ENCODE measurements at places on chromosomes 6 and 20. TPM values are rescaled to one million over a fixed set of nuclear protein-coding genes. Genes with fewer than 3 reads are reported as not detected.
A peak's percentile ranks its signal among the peaks of the same experiment; 100 is the strongest.

PTK7 gene
- 0.82 TPM for total RNA-seq

MATN4 gene
- not detected for total RNA-seq

PRND gene
- not detected for total RNA-seq

ZNF451 gene
- 71.9 TPM for total RNA-seq

BPIFB1 gene
- not detected for total RNA-seq

SASH1 gene
- 0.49 TPM for total RNA-seq

NT5E gene
- 5.8 TPM for total RNA-seq

TINAG gene
- total RNA-seq, result not detected

CYP39A1 gene
- not detected for total RNA-seq

GCLC gene
- 27.1 TPM for total RNA-seq

SLC13A3 gene
- 0.47 TPM for total RNA-seq

TSHZ2 gene
- 1.5 TPM for total RNA-seq

OTOR gene
- total RNA-seq, result not detected

LINC00237 gene
- total RNA-seq, result 0.17 TPM

- no peak for DNase-seq
Observed at GRCh38 chr6:63306420-63306819, 13.4 kb downstream of the LGSN start.

GRCh38 chr20:62758226-62758912 is 37.9 kb upstream of the MRGBP start:
- DNase-seq, result no peak

- no peak for DNase-seq
Observed at GRCh38 chr20:49831022-49831769, 18.6 kb downstream of the SLC9A8 start.

DNA sequence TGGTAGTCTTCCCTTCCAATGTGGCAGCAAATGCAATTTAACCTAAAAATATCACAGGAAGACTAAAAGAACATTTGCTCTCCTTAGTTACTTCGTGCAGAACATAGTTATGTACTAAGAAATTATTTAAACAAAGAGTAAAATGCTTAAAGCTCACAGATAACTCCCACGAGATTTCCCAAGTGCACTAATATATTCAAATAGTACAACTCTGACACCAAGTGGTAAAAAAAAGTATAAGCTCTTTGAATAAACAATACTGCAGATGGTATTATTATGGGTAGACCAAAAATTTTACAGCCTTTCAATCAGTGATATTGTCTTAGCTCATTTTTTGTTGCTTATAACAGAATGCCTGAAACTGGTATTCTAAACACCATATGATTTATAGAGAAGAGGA is 52.8 kb upstream of the FILIP1 start:
- no peak for DNase-seq

DNA sequence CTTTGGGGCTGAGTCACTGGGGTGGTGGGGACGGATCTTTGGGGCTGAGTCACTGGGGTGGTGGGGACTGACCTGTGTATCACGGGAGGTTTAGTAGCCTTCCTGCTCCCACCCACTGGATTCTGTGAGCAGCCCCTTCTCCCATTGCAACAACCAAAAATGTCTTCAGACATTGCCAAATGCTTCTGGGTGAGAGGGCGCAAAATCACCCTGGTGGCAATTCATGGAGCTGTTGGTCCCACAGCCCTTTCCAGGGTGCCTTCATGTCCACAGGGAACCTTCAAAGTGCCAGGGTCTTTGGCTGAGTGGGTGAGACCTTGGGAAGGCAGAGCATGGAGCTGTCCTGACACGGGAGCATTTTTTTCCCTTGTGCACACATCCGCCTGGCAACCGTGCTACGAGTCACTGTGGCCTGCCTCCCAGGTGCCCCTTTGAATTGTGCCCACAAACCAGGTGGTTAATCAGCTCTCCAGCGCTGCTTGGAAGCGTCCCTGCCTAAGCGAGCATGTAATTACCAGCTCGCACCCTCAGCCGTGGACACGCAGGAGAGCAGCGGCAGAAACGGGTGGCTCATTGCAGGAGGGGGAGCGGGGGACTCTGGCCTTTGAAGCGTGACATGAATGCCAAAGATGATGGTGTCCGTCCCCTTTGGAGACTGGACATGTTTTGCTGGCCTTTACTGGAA is 27.4 kb upstream of the APCDD1L start:
- no peak for DNase-seq

GRCh38 chr20:62165762-62166399 is 16.9 kb upstream of the MTG2 start:
- no peak for DNase-seq

- no peak for DNase-seq
Observed at GRCh38 chr6:119683031-119683430, 333.5 kb upstream of the MAN1A1 start.

- DNase-seq, result no peak
Observed at GRCh38 chr6:55997223-55997874, 122.0 kb upstream of the BMP5 start.

GRCh38 chr6:123659960-123660748 is 23.4 kb upstream of the TRDN start:
- DNase-seq, result no peak

- DNase-seq, result no peak
Observed at GRCh38 chr6:22332711-22333110, 35.9 kb upstream of the PRL start.

DNA sequence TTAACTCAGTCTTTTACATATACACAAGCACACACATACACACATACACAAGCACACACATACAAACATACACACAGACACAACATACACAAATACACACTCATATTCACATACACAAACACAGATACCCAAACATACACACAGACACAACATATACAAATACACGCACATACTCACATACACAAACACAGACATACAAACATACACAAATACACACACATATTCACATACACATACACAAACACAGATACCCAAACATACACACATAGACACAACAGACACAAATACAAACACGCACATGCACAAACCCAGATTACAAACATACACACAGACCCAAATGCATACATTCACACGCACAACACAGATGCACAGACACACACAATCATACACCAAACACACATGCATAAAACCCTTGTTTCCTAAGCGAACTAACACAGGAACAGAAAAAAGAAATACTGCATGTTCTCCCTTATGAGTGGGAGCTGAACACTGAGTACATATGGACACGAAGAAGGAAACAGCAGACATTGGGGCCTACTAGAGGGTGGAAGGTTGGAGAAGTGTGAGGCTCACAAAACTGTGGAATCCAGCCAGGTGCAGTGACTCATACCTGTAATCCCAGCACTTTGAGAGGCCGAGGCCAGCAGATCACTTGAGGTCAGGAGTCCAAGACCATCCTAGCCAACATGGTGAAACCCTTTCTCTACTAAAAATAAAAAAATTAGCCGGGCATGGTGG is 34.2 kb downstream of the PIM1 start:
- no peak for DNase-seq

DNA sequence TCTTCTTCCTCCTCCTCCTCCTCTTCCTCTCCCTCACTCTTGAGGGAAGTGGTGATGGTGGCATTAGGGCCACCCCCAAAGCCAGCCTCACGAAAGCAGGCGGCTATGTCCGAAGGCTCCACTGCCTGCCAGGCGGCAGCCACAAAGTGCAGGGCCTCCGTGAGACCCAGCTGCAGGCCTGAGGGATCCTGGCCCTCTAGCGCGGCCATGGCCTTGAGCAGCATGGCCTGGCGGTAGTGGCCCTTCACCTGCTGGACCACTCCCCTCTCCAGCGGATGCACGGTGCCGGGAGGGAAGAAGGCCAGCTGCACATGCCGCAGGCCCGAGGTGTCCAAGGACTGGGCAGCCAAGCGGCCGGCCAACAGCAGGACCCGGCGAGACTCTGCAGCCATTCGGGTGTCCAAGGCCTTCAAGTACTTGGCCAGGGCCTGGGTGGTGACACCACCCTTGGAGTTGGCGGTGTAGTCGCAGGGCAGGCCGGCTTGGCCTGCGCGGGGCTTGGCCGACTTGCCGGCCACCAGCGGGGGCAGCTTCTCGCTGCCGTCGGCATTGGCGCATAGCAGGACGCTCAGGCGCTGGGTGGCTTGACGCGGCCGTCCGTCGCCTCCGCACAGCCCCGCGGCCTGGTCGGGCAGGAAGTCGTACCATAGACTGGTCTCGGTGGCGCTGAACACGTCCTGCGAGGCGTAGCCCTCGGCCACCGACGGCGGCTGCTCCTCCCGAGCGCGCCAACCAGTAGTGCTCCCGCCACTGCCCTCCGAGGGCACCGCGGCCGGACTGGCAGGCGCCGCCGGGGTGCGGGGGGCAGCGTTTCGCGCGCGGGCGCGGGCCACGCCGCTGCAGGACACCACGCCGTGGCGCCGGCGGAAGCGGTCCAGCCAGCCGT is 1.1 kb downstream of the CENPB start:
- DNase-seq, result no peak

DNA sequence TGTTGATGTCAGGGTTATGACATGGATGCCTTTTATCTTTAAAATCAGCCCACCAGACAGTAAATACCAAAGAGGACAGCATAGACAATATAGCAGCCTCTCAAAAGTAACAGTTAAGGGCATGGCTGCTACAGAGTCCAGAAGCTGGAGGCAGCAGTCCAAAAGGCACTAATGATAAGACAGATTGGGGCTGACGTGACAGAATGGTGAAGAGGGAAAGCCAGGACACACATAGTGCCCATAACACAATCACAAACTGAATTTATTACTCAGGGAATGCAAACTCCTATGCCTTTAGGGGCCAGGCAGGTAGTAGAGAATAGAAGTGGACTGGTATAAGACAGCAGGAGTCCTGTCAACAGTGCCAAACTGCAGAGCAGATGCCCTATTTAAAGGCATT is 40.7 kb downstream of the TP53INP2 start:
- no peak for DNase-seq

GRCh38 chr6:26624557-26624956 is 27.8 kb downstream of the ABT1 start:
- DNase-seq, result no peak

GRCh38 chr6:28944412-28944865 is 20.7 kb upstream of the TRIM27 start:
- DNase-seq, result peak; percentile 33

DNA sequence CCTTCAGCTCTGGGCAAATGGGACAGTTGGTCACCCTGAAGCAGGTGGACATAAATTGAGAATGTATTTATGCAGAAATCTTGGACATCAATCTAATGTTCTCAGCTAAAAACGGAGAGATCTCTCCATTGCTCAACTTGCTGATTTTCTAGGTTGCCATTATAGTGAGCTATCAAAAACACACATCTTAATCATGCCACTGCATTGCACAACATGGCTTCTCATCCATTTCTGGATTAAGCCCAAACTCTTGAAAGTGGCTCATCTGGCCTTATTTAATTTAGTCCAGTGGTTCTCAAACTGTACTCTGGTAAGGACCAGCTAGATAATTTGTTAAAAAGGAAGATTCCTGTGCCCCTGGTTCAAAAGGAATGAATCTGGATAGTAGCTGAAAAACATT is 324.9 kb upstream of the CITED2 start:
- DNase-seq, result no peak

DNA sequence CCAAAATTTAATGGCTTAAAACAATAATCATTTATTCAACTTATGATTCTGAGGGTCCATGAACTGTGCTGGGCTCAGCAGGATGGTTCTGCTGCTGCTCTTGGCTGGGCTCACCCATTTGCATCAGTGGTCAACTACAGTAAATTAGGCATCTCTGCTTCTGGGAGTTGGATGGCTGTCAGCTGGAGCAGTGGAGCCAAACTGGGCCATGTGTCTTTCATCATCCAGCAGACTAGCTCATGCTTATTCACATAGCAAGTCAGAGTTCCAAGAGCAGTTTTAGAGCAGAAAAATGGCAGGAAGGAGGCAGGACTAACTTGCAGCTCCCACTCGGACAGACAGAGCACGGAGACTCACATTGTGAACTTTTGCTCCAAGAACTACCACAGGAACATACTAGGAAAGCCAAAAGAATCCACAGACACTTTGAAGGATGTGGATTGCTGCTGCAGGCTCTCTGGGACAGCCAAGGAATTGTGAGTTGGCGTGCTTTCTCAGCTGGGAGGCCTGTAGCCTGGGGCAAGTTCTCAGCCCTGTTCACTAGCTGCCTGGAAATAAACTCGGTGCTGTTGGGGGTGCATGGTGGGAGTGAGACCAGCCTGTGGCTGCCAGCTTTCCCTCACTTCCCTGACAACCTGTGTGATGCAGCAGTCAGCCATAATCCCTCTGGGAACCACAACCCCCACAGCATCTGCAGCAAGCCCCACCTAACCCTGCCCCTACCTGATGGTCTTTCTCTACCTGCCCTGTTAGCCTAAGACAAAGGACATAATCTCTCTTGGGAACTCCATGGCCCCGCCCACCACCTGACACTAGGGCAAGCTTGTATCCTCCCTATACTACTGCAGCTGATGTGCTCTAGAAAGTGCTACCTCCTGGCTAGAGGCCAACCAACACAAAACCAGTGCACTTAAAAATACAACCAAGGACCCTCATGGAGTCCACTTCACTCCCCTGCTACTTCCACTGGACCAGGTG is 129.0 kb downstream of the JPH2 start:
- DNase-seq, result no peak

DNA sequence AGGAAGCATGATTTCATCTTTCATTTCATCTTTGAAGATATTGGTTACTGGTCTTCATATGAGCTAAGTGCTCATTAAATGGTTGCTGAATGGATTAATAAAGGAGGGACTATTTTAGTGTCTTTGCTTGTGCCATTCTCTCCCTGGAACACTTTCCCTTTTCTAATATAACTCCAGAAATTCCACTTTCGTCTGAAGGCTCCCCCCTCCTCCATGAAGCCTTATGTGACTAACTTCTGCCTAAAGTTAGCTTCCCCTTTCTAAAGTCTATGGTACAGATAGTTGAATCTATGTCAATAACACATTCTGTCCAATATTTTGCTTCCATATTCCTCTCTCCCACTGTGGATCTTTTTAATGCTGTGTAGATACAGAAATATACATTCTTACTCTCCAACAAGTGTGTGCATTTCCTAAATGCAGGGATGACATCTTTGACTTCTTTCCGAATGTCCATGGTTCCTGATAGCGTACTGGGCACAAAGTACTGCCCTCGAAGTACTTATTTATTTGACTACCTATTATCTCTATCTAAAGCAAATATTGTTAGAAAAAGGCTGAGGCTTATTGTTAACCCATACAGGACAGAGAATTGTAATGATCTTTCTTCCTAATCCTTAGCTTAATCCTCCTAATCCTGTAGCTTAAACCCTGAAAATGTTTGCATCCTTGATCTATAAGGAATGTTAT is 84.7 kb upstream of the ELOVL5 start:
- DNase-seq, result no peak

DNA sequence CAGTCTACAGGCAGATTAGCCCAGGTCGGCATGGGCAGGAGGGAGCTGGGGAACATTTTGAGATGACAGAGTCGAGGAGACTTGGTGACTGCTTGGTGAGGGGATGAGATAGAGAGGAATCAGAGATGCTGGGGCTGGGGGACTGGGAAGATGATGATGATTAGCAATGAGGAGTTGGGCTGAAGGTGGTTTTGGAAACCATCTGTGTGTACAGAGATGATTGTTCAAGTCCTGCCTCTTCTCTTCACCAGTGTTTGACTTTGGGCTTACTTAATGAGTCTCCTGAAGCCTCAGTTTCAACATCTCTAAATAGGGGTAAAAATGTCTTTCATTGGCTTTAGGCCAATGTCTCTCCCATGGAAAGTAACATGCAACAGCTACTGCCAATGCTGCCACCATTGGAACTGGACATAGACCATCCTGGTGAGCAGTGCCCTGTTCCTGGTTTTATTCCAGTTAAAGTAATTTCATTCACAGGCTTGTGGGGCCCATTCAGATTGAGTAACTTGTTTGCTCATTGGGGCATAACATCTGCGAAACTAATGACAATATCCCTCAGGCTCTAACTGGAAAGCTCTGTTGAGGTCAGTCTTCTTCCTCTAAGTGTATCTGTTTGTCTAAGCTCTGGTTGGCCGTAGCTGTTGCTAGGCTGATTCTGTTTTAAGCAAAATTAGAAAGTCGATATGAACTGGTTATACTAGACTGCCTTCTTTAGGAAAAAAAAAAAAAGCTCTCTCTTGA is 99.1 kb downstream of the ARMC2 start:
- DNase-seq, result no peak
